Aorta (tissue), 5 donors: ENCODE measurements at places on chromosomes 6 and 20. TPM values are rescaled to one million over a fixed set of nuclear protein-coding genes. Genes with fewer than 3 reads are reported as not detected.

DNA sequence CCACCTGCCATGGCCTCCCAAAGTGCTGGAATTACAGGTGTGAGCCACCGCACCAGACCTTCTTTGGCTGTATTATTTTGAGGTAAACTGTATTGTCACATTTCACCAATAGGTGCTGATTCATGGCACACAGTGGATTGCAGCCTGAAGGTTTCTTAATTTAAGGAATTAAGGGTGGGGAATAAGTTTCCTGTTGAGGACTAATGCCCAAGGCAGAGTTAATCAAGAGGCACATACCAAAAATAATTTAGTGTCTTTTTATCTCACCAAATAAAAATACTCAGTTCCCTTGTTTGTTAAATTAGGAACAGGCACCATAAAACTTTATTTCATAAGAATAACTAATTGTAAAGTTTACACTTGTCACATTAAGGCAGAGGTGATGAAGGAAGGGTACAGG is 103.7 kb downstream of the SLX4IP start:
- no peak overlapping the region for H3K4me3 ChIP-seq
- no peak overlapping the region for H3K27ac ChIP-seq
- peaks cover 2% of the 10 kb centered on the region for H3K4me1 ChIP-seq
- no peaks in the 10 kb centered on the region for H3K27me3 ChIP-seq

SPATS1 gene
- not detected for total RNA-seq

SLC9A8 gene
- total RNA-seq, result 14.6 TPM

CALHM4 gene
- not detected for total RNA-seq

DNA sequence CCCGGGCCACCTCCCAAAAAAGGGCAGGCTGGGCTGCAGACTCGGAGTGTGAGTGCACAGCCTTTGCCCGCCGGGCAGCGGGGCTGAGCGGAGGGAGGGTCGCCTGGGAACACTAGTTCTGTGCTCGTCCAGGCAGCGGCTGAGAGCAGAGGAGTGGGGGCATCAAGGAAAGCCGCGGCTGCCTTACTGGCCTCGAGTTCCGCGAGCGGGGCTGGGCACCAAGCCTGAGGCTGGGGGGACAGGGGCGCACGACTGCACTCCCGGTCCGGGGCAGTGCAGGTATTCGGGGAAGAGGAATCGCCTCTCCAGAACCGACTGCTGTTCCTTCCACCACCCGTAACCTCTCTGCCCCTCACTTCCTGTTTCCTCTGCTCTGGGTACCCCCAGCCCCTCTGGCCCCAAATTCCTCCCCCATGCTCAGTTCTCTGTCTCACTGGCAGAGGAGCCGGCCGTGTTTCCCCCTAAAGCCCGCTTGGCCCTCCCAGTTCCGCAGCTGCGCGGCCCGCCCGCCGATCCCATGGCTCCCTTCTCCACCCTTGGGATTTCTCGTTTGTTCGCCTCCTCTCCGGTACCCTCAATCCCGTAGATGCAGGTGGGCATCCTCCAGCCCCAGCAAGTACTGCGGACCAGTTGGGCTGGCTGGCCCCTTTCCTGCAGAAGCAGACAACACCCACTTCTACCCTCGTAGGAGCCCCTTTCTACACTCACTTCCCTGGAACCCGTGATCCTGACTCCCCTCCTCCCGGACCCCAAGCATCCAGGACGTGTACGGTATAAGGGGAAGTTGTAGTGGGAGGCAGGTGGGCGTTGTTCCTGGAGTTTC is 5.1 kb downstream of the RING1 start:
- no peak for DNase-seq
- peak overlapping the region; percentile 18 for H3K4me3 ChIP-seq
- no peak overlapping the region for H3K27ac ChIP-seq
